ENCODE measurements at places on chromosomes 2 and 18. TPM values are rescaled to one million over a fixed set of nuclear protein-coding genes. Genes with fewer than 3 reads are reported as not detected.
A peak's percentile ranks its signal among the peaks of the same experiment; 100 is the strongest.

DNA sequence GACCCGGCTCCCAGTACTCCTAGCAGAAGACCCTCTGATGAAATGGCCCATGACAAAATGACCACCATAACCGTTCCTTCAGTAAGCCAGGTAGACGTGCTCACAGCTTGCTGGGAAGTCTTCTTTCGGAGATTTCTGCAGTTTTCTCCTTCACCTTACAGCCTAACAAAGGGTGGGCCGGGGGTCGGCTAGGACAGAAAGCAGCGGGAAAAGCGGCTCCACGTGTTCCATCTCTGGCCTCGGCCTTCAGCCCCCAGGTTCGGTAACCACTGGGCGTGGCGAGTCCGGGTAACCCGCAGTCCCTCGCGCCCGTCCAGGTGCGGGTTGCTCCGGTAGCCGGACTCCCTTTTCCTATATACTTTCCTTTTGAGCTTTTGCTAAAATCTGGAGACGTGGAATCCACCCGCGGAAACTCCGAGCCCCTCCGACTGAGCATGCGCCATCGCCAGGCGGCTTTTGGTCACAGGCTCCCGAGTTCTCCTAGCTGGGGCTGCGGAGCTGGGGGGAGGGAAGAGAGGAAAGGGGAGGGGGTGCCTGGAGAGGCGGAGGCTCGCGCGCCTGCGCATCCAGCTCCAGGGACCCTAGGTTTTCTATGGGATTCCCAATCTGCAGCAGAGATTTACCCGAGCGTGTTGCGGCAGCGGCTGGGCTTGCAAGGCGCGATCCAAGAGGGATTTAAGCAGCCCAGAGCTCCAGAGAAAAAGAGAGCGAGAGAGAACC, at the start of gene VSNL1:
TSS of gene VSNL1 (plus strand) at position 604 of the 720 bp plus-strand sequence. CDS start 51,379 bp downstream, outside the sequence.
- peak; percentile 19 for DNase-seq

- no peak for DNase-seq
These were observed 129.4 kb upstream of the ATP5MC3 start for GRCh38 chr2:175310813-175311504.

SALL3 gene
- total RNA-seq = 5.3 TPM

DNA sequence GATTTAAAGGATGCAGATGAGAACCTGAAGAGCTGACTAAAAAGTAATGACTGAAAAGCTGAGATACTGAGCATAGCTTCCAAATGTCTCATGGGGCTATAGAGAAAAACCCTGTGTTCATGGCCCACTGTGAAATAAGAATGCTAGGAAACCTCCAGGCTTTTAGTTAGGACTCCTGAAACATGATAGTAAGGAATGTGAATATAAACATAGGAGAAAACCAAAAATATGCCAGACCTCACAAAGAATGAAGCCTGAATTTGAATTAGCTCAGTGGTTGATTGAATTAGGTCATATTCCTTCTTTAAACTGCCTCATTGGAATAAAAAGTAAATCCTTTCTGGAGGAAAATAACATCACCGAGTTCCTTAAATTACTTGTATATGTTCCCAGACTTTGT, 194.5 kb upstream of the NXPH2 start:
- DNase-seq = no peak

Measured in frontal cortex (tissue), 4 donors.